ENCODE measurements at places on chromosomes 12 and 14.
A peak's percentile ranks its signal among the peaks of the same experiment; 100 is the strongest.

- no peak for DNase-seq
Measured at GRCh38 chr12:191541-191940, 22.4 kb downstream of the SLC6A12 start.

DNA sequence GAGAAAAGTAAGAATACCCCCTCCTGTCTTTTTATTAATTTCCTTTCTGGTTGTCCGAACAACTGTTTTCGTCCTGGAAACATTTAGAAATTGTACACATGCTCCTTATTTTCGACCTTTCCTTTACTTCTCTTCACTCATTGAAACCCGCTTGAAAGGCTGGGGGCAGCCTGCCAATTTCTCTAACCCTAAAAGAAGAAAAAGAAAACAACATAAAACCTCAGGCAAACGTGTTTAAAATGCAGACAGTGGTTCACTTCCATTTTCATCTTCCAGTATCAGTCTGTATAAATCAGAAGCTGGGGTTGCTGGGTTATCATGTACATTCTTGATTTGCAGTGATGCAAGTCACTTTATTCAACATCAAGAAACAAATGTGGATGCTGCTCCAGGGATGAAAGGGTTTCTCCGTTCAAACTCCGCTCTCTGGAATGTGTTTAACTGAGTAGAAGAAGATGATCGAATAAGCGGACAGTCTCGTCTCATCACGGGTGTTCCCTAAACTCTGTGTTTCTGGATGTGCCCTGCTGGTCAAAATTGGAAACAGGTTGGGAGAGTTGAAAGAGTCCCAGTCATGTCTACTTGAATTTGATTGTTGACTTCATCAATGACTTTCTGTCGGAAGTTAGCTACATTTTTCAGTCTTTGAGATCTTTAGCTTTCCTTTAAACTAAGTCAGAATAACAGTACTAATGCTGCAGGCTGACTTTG is 1042.2 kb downstream of the BCL11B start:
- no peak for DNase-seq

- peak; percentile 22 for DNase-seq
Measured at GRCh38 chr12:110253176-110253575, 27.9 kb upstream of the ATP2A2 start.

- DNase-seq, result no peak
Measured at GRCh38 chr12:18559242-18559641, 178.6 kb downstream of the PLCZ1 start.

DNA sequence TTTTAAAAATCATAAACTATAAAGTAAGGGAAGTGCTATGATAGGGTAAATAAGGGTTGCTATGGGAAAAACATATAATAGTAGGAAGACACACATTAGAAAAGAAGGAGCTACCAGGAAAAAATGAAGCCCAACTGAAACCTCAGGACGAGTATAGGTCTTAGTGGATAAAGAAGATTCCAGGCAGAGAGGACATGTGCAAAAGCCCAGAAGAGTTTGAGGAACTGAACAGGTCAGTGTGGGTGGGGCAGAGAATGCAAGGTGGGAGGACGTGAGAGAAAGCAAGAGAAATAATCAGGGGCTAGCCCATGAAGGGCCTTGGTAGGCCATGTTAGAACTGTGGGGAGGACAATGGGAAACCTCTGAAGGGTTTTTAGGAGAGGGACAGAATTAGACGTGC is 109.5 kb downstream of the DENND5B start:
- DNase-seq, result no peak

DNA sequence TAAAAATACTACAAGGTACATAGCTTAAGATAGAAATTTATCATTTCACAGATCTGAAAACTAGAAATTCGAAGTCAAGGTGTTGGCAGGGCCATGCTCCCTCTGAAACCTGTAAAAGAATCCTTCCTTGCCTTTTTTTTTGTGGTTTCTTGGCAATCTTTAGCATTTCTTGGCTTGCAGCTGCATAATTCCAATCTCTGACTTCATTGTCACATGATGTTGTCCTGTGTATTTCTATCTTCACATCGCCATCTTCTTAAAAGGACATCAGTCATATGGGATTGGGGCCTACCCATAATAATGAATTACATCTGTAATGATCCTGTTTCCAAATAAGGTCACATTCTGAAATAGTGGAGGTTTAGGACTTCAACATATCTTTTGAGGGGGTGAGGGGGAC is 250.4 kb downstream of the TMTC2 start:
- DNase-seq, result no peak

GRCh38 chr12:946212-946611 is 3.3 kb downstream of the RAD52 start:
- no peak for DNase-seq

GRCh38 chr12:1838994-1839365 is 18.6 kb downstream of the LRTM2 start:
- no peak for DNase-seq

DNA sequence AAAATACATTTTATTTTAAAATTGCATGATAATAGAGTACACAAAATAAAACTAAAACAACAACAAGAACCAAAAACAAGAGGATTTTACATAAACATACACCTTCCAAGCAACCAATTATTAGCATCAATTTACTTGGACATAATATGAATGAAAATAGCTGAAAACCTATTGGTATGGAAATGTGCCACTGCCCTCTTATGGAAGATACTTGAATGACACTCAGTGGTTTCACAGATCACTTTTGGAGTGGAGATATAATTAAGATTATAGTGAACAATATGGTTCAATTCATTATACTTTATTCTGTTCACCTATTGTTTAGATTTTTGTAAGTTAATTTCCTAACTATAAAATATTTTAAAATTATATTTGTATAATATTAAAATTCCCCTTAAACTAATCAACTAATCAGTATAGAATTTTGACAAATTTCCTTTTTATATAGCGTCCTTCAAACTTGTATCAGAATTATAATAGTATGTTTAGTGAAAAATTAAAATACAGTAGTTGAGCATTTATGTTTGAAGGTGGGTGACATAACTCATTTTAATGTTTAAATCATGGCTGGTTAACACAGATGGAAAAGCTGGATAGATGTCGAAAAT is 70.1 kb downstream of the SLC6A15 start:
- DNase-seq, result peak; percentile 48
